ENCODE measurements at places on chromosomes 2 and 18.

DNA sequence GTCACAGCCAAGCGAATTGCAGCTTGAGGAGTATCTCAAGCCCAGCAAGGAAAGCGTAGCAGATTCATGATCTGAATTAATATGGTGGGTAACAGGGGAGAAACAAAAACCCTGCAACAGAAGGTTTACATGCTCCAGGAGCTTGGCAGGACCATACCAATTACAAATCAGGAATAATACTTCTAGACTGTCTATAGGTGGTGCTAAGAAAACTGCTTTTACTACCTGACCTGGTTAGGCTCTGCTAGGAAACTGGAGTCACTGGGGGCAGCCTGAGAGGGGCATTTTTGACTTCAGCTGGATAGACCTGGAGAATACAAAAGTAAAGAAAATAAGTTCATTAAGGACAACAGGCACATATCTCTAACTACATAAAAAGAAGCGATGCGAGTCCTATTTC, 24.6 kb upstream of the SPOPL start:
- DNase-seq = no peak

- DNase-seq = no peak
These were observed 221.4 kb upstream of the ST6GAL2 start for GRCh38 chr2:107107351-107107750.

DNA sequence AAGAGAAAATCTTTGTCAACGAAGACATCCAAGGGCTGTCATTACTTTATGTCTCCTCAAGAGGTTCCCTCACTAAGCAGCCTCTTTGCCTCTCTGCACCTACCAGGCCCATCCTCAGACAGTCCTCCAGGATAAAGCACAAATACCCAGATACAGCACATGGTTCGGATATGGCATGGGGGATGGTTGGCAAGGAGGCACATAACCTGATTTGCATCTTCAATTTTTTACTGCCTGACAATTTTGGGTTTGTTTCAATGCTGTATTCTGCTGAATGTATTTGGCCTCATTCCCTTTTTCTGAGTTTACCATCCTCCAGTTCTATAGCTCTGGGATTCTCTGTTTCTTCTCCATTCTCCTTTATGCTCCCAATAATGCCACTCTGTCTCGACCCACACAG, 78.8 kb downstream of the VIT start:
- no peak for DNase-seq

DNA sequence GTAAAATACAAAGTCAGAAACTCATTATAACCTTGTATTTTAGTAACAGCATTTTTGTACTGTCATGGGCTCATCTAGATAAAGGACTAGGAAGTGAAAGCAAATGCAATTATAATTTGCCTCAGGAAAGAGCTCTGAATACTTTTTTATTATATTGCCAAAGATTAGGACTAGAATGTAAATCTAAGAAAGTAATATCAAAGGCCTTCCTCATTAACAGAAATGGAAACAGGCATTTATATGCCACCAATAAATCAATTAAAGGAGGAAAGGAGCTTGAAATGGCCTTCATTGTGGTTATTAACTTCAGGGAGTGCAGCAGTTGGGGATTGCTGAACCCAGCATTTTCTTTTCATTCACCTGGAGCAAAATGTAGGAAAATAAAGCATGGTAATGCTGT, 39.6 kb downstream of the DTNA start:
- DNase-seq = no peak

DNA sequence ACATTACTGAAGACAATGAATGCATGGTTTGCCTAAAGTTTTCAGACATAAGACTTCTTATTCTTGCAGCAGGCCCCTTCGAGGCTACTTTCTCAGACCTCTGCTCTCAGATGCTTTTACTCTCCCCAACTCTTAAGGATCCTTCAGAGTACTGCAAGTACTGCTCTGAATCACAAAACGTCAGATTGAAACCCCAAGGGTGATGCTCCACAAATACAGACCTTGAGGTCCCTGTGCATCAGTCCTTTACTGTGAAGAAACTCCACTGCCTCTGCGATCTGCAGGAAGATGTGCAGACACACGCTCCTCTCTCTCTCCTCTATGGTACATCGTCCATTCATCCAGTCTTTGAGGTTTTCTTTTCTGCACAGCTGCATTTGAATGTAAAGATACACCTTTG, 52.8 kb downstream of the EIF2AK3 start:
- DNase-seq = no peak

- DNase-seq = no peak
These were observed 68.7 kb upstream of the PSMD14 start for GRCh38 chr2:161239326-161240109.

- no peak for DNase-seq
These were observed 39.4 kb downstream of the COBLL1 start for GRCh38 chr2:164802095-164802707.

DNA sequence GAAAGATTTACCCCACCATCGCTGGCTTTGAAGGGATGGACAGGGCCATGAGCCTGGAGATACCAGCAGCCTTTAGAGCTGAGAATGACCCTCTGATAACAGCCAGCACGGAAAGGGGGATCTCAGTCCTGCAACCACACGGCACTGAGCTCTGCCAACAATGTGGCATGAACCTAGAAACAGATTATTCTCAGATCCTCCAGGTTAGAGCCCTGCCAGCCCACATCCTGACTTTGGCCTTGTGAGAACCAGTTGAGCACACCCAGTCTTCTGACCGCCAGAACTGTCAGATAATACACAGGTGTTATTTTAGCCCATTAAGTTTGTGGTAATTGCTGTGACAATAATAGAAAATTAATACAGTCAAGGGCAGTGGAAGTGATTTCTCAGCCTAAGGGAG, 9.4 kb upstream of the GNLY start:
- no peak for DNase-seq

- DNase-seq = no peak
These were observed 617.0 kb upstream of the CDH2 start for GRCh38 chr18:28793901-28794300.

DNA sequence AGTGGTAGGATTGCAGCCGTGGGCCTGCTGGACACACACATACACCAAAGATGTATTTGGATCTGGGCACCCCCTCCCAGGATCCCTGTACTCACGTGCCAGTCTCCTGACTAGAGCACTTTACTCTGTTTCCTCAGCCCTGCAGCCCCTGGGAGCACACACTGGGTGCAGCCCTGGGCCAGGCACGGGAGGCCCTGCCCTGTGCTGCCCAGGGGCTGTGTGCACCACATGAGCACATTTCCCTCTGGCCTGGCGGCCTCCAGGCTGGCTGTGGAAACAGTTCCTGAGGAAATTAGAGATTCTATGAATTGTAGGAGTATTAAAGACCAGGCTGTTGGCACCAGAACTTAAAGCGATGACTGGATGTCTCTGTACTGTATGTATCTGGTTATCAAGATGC, 45.4 kb downstream of the BCL2L11 start:
- no peak for DNase-seq

DNA sequence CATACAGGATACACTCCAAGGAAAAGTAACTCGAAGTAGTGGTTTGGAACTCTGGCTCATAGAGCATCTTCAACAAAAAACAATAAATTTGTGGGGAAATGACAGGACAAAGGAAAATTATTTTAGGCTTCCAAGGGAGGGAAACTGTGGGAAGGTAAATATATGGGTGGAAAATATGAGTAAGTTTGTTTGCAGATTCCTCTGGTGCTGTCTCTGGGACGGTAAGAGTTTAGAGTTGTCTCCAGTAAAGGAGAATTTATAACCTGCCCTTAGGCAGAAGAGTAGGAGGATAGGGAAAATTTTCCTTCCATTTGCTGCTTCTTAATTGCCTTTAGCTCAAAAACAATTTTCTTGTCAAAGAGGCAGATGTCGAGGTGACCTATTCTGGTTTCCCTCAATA, 19.3 kb downstream of the HNMT start:
- DNase-seq = no peak
